ENCODE measurements at places on chromosomes 3 and 15.

DNA sequence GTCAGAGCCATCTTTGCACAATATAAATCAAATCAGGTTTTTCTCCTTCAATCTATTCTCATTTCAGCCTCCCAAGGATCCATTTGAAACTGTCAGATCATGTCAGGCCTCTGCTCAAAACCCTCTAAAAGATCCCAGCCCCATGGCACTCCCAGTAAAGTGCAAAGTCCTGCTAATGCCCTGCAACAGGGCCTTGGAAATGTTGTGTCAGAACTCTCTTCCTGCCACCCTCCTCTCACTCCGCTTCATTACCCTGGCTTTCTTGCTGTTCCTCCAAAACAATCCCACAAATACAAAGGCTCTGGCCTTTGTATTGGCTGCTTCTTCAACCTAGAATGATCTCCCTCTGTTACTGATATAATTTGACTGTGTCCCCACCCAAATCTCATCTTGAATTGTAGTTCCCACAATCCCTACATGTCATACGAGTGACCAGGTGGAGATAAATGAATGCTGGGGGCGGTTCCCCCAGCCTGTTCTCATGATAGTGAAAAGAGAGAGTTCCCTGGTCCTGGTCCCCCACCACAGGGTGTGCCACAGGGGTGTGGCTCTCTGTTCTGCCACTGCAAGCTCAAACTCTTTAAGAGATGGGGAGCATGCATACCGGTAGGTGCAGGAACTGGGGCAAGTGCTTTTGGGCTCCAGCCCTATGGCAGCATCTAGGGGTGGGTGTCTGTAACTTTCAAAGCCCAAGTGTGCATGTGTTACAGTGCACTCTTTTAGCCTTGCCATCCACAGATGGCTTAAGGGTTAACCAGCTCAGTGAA lies 22.9 kb upstream of the TRA2B start:
- peak; percentile 44 for DNase-seq

DNA sequence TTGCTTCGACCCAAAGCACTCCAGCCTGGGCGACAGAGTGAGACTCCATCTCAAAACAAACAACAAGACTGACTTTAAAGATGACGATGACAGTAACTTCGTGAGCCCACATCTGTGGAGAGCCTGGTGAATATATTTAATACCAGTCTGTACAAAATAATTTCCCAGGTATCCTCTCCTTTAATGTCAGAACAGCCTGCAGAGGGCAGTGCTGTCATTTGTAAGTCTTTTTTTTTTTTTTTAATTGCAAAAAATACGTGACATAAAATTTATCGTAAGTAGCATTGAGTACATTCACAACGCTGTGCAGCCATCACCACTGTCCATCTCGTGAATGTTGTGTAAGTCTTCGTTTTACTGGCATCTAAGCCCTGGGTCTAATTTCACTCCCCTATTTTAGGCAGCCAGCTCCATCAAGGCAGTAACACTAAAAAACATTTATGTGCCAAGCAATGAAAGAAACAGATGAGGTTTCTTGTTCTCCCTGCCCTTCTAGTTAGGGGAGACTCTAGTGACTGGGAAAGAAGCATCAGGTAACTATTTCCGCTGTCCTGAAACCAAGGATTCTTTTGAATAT lies 1.4 kb downstream of the HTD2 start:
- peak; percentile 82 for DNase-seq

GRCh38 chr15:70584838-70585706 lies 178.3 kb downstream of the UACA start:
- DNase-seq: no peak

DNA sequence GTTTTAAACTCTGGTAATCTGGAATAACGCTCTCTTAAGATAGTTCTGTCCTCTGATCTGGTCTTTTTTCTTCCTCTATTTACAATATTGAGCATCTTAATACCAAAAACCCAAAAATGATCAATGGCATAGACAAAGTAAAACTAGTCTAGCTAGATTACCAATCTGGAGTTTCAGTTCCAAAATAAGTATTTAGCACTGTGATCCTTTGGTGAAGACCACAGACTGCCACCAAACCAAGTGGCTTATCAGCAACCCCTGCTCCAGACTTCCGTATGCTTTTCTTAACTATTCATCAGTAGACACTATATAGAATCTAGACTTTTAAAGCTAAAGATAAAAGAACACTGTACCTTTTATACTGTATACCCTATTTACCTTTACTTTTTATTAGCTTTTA lies 35.5 kb upstream of the MAN2C1 start:
- no peak for DNase-seq

GRCh38 chr3:118754406-118755252 lies 280.0 kb downstream of the IGSF11 start:
- no peak for DNase-seq

- DNase-seq: no peak
These were observed 137.8 kb upstream of the ADAMTS9 start for GRCh38 chr3:64825404-64826120.

DNA sequence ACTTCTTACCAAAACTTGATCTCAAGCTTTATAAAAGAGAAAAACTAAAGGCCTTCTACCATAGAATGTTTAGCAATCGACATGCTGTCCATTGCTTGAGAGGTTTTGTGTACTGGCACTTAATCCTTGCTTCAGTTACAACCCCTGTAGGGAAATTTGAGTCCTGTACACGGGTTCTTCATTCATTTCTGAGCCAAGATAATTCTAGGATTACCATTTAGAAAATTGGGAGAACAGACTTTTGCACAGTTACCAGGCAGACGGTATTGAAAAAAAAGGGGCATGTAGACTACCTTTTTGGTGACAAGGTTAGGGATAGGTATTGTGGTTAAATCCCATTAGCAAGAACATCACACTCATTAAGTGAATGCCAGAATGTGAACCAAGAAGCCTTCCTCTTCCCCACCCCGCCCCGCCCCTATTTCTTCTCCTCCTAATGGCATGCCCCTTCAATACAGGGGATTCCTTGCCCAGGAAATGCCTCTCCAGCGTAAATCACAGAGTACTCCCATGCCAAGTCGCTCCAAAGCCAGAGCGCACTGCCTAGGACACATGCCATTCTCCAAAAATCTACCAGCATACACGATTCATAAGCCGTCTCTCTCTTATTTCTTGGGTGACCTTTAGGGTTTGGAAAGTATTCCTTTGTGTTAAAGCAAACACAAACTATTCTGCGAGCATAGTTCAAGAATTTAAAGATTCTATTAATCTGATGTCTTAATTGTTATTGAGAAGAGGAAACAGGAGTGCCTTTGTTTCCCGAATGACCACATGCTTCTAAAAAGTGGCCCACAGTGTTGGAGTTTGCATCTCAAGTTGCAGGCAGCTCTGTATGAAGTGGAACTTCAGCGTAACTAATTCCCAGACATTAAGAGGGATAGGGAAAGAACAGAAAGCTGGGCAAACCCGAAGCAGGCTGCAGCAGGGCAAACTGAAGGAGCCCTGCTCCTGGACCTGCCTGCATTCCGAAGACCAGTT lies 164.0 kb upstream of the NR2F2 start:
- DNase-seq: no peak

DNA sequence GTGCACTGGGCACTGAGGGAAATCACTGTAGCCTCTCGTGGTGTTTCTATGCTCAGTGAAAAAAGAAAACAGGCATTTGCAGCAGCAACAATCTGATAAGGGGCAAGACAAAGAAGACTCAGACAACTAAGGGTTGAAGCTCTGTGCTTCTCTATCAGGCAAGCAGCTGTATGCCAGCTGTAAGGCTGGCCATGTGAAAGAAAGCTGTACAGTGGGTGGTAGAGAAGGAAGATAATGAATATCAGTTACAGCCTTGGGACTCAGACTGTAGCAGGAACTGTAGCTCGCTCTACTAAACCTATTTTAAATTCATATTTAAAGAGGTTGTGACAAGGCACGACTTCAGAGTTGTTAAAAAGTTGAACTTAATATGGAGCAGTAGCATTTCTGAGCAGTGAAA lies 76.3 kb downstream of the VGLL3 start:
- DNase-seq: no peak

DNA sequence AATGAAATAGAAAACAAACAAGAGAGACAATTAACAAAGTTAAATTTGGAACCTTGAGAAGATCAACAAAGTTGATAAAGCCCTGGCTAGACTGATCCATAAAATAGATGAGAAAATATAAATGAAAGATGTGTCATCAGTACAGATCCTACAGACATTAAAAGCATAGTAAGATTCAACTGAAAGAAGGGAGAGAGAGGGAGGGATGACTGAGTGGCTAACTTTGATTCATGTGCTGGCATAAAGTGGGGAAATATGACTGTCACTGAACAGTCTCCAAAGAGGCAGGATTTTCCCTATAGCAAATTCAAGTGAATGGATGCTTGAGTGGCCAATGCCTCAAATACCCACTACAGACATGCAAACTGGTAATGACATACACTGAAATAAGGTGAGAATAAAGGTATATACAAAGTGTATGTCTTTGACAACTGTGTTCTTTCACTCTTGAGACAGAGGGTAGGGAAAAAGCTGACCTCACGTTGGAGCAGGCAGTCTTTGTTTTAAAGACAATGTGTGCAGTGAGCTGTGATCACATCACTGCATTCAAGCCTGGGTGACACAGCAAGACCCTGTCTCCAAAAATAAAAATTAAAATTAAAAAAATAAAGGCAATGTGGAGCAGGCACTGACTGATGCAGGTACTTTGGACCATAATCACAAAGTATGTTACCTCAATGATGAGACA lies 35.9 kb upstream of the CHD2 start:
- DNase-seq: no peak

GRCh38 chr15:29037997-29038705 lies 152.4 kb downstream of the APBA2 start:
- no peak for DNase-seq

DNA sequence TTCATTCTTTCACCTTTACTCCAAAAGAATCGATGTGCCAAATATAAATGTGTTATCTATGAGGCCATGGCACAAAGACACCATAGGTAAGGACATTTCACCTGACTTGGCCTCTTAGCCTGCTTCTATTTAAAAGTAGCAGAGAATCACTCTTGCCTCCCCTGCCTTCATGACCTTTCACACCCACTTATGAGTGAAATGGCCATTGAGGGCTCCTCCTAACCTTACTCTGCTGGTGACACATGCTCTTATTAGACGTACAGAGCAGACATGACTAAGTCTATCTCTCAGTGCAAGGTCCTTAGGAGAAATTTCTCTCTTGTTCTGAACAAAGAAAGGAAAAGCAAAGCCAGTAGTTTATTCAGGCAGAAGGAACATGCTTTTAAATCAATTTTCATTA lies 150.7 kb downstream of the LRTM1 start:
- no peak for DNase-seq

DNA sequence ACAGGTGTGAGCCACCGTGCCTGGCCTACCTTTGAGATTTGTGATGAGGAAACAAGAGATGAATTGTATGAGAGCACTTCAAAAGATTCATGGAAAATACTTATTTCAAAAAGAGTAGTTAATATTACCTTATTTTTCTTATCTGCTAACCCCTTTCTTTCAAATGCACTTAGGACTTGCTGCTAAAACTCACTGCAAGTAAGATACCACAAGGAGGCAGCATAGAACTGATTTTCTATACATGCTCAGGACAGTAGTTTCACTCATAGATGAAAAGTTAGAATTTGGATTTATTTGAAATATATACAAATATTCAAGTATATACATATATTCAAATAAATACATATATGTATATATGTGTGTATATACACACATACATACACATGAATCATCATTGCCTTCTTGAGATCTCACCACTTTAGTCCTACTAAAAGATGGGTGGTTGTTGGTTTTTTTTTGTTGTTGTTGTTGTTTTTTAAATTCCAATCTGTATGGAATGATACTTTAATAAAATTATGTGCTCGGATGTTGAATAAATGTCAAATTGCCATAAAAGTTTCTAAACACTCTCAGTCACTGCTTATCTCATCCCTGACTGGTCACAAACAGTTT lies 2.4 kb downstream of the CCNDBP1 start:
- DNase-seq: no peak

DNA sequence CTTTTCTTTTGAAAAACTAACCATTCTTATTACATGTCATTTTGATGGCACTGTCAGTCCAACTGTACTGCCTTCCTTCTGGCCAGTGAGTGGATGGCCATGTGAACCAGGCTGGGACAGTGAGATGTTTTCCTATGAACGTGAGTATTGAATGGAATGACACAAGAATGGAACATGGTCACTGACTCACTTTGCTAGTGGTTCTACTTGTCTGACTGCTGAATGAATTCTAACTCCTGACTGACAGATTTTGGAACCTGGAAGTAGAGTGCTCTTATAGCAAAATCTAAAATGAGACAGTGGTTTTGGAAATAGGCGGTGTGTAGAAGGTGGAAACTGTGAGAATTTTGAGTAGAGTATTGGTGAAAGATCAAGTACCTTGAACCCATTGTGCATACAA lies 606.9 kb upstream of the KCNMB2 start:
- DNase-seq: no peak

DNA sequence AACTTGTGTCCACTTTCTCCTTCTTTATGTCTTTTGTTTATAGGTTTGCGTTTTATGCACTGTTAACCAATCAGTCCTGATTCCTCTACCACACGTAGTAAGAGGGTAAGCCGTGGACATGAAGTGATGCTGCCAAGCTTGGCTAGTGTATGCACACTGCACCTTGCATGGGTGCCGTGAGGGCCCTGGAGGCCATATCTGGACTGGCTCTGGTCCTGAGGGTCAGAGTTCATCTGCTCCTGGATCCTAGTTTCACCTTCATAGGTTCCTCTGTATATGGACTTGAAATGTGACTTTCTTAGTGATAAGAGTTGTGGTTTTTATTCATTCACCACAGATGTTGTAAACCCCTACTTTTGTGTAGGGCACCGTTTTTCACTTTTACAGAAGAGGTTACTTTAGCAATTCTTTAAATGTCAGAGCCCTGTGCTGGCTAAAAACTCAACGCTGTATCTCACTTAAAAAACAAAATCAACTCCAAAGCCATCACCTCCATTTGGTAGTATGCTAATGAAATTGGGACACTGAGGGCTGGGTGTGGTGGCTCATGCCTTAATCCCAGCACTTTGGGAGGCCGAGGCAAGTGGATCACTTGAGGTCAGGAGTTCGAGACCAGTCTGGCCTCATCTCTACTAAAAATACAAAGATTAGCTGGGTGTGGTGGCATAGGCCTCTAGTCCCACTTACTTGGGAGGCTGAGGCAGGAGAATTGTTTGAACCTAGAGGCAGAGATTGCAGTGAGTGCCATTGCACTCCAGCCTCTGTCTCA lies 22.9 kb downstream of the SIAH2 start:
- DNase-seq: no peak

Data from mucosa of descending colon (tissue), 3 donors.